ENCODE measurements at places on chromosomes 5 and 9. TPM values are rescaled to one million over a fixed set of nuclear protein-coding genes. Genes with fewer than 3 reads are reported as not detected.

The CCL27 gene
- total RNA-seq = not detected

The ARAP3 gene
- 4.9 TPM for total RNA-seq

The MYMK gene
- not detected for total RNA-seq

The KIF24 gene
- 0.14 TPM for total RNA-seq

The HACD4 gene
- 0.46 TPM for total RNA-seq

The IL4 gene
- total RNA-seq = not detected

The PCDHA13 gene
- 1.2 TPM for total RNA-seq

The NR2F1 gene
- 9.7 TPM for total RNA-seq

The TTC16 gene
- total RNA-seq = not detected

The RIMOC1 gene
- total RNA-seq = 9.2 TPM

The MLANA gene
- total RNA-seq = not detected

The PCDHGB2 gene
- total RNA-seq = 2.8 TPM

- no peak for DNase-seq
Observed at GRCh38 chr9:125634040-125634717, 72.8 kb downstream of the MAPKAP1 start.

DNA sequence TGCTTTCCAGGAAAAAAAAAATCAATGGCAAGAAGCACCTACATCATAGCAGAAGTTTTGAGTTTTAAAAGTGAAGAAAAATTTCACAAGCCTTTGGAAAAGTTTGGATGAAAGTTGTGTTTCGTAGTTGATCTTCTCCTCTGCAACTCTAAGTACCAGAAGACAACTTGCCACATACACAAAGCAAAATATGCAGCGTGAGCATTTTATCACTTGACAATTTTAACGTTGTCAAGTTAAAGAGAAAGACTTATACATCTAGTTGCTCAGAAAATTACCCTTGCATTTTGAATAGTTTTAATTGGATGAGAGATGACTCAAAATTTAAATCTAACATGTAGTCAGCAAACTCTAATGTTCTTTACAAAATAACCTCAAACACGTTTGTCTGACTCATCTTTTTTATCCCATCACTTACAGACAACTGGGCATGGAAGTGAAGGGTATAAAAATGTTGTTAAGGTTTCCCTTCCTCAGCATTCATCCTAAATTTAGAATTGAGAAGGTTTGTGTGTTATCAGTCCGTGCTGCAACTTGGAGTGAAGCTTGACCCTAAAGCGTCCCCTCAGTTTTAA lies 213.4 kb downstream of the MARCHF11 start:
- no peak for DNase-seq

GRCh38 chr9:32551276-32552051 lies 663 bp upstream of the SMIM27 start:
- DNase-seq = no peak

DNA sequence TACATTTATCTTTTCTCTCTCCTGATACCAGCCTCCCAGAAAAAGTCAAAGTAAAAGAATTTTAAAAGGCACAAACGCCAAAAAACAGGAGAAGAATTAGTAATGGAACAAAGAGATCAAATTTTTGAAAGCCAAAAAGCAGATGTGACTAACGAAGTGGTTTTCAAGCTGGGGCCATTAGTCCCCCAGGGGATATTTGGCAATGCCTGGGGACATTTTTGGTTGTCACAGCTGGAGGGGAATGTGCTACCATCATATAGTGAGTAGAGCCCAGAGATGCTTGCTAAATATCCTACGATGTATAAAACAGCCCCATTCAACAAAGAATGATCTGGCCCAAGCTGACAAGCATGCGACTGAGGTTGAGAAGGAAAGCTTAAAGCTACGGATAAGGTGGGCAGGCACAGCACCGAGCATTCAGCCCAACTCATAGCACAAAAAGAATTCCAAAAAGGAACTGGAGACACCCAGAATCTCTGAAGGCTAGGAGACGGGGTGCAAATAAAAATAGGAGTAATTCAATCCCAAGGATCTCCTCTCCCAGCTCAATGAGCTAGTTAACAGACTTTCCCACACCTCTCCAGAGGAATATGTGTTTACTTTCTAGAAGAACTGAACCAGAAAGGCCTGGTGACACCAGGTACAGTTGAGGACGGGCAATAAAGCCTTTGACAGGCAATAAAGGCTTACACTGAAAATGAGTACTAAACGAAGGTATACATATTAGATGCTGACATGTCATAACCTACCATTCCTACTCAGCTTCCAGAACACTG lies 269.0 kb downstream of the DENND1A start:
- no peak for DNase-seq

DNA sequence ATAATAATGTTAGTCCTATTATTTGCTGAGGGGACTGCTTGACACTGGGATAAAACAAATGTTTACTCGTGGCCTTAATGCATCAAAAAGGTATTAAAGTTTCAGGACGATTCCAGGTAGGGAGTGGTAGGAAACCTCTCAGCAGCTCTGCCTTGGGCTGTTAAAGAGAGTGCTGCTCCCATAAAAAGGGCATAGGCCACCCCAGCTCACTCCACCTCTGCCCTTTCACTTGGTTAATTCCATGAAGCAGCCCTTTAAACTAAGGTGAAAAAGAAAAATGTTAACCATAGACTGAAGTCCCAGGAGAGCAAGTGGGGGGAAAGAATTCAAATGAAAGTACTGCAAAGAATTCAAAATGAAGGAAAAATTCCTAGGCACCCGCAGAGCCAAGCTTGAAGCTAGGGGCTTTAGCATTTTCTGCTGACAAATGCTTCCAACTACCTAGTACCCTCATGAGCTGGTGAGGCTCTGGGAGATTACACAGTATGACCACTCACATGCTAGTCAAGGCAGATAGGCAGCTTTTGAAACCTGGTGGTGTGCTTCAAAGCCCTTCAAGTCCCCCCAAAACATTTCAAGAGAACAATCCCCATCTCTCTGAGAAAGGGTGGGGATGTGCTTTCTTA lies 8.5 kb downstream of the KLF9 start:
- no peak for DNase-seq

GRCh38 chr9:32558408-32558934 lies 6.1 kb upstream of the TOPORS start:
- DNase-seq = no peak

DNA sequence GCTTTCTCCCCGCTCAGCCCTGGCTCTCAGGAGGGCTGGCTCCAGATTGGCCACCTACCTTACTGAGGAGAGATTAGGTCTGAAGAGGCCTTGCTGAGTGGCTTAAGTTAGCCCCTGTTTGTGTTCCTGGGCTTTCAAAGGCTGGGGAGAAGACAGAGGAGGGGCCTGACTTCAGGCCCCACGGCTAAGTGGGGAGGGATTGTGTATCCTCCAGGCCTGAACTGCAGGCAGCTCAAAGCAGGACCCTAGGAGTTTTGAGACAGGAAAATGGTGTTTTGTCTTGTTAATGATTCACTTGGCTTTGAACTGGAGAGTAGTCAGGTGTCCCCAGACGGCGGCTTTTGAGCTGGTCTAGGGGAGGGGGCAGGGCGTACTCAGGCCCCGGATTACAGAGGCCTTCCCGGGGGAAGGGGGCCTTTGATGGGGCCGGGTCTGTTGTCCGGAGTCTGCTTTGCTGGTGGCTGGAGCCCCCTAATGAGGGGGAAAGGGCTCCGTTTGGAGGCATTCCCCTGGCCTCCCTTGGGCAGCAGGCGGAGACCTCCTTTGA lies 162.0 kb upstream of the SMIM23 start:
- DNase-seq = peak; percentile 22

GRCh38 chr5:177540438-177540837 lies 13.9 kb downstream of the FAM193B start:
- DNase-seq = no peak

DNA sequence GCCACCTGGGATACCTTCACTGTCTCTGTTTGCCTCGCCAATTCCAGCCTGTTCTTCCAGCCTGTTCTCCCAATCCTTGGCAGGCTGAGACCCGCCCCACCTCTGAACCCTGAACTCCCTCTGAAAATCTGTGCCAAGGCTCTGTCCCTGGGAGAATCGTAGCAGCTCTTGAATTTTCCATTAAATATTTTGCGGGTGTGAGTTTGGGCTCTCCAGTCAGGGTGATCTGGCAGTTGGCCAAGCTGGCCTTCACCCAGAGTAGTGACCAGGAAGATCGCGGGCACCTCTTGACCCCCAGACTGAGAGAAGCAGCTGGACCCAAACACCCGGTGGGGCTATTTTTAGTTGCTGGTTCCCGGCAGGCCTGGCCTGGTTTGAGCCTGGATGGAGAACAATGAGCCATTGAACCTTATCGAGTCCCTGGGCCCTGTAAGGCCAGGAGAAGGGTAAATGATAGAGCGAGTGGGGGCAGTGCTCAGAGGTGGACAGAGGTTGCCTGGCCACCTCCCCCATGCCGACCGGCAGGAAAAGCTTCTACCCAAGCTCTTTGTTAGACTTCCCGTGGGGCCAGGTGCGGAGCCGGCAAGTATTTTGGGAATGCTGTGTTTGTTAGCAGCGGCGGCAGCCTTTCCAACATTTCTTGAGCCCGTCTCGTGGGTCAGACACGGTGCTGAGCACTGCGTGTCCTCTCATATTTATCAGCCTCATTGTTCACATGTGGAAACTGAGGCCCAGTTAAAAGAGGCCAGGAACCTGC lies 146.2 kb downstream of the RGS3 start:
- DNase-seq = peak; percentile 96

DNA sequence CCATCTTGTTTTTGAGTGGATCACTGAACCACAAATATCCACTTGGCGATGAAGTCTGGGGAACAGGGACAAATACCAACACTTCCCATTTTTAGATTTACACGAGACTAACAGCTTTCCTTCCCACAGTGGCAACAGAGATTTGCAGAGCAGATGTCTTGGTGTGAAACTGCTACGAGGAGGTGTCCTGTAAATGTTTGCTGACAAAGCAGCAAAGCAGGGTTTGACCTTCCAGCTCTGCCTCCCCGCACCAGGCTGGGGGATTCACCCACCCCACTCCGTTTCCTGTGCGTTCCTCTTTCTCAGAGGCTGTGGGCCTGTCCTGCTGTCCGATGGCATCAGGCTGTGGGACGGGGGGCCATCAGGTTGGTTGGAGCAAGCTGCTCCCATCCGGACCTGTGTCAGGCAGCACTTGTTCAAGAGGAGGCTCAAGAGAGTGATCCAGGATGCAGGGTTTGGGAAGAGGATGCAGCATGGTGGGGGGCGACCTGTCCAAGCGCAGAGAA lies 693 bp upstream of the RGS3 start:
- DNase-seq = no peak

GRCh38 chr5:108726446-108727235 lies 21.1 kb upstream of the FER start:
- no peak for DNase-seq

- no peak for DNase-seq
Observed at GRCh38 chr5:95530416-95530815, 24.4 kb downstream of the SKIC3 start.

DNA sequence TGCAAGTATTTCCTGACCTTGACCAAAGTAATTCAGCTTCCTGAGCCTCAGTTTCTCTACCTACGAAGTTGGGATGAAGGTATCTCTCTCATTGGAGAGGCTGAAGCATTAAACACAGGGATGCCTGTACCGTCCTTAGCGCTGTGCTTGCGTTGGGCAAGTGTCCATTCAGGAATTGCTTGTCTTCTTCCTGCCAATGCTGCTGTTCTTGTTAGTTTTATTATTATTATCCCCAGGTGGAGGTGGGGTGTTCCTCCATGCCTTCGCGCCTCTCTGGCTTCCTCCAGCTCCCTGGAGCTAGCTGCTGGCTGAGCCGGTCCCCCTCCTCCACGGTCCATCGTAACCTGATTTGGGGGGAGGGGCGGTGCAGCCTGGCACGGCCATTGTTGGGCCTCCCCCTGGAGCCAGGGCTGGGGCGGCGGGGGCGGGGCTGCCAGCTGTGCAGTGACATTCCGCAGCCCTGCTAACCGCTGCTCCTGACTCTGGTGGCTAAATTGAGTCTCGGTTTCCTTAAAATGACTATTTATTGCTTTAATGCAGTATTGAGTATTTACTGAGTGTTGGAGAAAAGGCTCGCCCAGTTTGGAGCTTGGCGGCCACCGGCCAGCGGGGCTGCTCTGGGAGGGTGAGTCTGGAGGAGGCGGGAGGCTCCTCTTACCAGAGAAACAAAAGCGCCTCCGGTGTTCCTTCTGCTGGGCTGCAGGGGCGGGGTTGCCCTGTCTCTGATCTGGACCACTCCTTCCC lies 51.3 kb downstream of the LMX1B start:
- DNase-seq = no peak

- DNase-seq = no peak
Observed at GRCh38 chr9:135703726-135704125, 1.7 kb downstream of the KCNT1 start.

DNA sequence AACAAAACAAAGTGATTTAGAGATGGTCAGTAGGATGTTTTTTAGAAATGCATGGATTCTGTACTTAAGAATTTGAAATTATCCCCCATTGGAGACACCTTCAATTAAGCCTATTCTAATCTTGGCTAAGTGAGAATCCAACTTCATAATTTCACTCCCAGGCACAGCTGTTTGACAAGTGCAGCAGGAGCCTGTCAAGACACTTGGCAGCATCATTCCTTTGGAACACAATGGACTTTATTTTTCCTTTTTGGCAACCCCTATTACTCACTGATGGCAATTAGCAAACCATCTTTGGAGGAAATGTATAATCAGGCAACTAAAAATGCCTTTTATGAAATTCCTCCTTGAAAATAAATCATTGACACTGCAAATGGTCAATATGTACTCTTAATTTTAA lies 194.7 kb downstream of the GLIS3 start:
- no peak for DNase-seq

- no peak for DNase-seq
Observed at GRCh38 chr9:128822407-128823042, 4.2 kb downstream of the ENDOG start.

DNA sequence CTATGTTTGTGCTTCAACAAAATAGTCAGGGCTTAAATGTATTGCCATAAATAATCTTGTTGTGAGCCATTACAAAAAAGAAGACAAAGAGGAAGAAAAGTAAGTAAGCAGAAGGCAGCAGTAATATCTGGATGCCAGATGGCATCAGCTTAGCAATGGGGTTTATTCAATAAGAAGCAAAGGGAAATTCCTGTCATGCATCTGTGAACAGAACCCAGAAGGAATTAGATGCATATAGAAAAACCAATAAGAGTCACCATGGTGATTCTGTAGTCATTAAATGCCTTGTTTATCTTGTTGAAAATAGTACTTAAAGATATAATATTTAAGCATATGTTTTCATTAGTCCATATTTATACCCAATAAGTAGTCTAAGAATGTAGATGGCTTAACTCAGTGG lies 216.0 kb downstream of the ADAMTSL1 start:
- no peak for DNase-seq

GRCh38 chr5:72166070-72166979 lies 59.0 kb downstream of the MAP1B start:
- DNase-seq = no peak

- DNase-seq = no peak
Observed at GRCh38 chr9:127209948-127210640, 54.5 kb upstream of the GARNL3 start.

DNA sequence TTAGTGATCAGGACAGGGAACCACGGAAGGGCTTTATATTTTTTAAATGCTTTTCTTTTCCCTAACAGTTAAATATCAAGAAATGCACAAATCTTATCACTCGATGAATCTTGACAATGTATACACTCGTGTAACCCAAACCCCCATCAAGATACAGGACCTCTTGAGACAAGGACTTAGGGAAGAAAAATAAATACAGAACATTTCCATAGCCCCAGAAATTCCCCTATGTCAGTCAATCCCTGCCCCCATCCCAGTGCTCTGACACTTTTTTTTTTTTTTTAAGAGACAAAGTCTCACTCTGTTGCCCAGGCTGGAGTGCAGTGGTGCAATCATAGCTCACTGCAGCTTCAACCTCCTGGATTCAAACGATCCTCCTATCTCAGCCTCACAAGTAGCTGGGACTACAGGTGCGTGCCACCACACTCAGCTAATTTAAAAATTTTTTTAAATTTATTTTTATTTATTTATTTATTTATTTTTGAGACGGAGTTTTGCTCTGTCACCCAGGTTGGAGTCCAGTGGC lies 2.7 kb downstream of the SPINK4 start:
- no peak for DNase-seq

All from right lobe of liver (tissue), 6 donors.